ENCODE measurements at places on chromosomes 7 and 10.

GRCh38 chr7:155791836-155792235 lies 20.4 kb downstream of the SHH start:
- DNase-seq: no peak

DNA sequence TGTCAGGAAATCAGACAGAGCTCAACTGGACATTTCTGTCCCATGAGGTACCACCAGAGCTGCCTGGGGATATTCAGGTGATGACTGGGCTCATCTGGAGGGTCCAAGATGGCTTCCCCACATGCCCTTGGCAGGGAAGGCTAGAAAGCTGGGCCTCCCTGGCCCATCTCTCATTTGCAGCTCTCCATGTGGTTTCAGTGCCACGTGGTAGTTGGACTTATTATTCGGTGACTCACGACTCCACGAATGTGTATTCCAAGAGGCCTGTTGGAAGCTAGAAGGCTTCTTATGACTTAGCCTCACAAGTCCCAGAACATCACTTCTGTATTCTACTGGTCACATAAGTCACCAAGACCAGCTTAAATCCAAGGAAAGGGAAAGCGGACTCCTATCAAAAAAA lies 22.8 kb downstream of the NSMCE4A start:
- no peak for DNase-seq

DNA sequence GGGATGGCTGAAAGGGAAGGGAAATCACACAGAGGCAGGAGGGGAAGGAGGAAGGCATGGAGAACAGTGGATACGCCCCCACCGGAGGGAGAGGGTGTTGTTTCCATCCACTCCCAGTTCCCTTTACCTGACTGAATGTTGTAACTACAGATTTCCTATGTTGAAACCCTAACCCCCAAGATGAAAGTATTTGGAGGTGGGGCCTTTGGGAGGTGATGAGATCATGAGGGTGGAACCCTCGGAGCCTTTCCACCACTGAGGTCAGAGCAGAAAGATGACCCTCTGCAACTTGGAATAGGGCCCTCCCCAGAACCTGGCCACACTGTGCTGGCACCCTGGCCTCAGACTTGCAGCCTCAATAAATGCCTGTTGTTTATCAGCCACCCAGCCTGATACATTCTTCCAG lies 48.6 kb upstream of the CNPY1 start:
- no peak for DNase-seq

DNA sequence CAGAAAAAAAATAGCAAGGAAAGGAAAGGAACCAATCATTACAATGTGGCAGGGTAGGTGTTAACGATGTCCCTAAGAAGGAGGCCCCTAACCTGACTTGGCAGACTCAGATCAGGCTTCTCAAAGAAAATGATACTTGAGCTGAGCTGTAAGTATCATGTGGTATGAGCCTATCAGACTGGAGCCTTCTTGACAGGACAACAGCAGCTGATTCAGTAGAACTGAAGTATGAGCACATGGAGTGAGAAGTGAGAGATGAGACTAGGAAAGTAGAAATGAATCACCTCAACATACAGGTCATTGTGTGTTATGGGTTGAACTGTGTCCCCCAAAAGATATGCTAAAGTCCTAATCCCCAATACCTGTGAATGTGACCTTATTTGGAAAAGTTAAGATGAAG lies 66.3 kb downstream of the MTERF1 start:
- DNase-seq: no peak

DNA sequence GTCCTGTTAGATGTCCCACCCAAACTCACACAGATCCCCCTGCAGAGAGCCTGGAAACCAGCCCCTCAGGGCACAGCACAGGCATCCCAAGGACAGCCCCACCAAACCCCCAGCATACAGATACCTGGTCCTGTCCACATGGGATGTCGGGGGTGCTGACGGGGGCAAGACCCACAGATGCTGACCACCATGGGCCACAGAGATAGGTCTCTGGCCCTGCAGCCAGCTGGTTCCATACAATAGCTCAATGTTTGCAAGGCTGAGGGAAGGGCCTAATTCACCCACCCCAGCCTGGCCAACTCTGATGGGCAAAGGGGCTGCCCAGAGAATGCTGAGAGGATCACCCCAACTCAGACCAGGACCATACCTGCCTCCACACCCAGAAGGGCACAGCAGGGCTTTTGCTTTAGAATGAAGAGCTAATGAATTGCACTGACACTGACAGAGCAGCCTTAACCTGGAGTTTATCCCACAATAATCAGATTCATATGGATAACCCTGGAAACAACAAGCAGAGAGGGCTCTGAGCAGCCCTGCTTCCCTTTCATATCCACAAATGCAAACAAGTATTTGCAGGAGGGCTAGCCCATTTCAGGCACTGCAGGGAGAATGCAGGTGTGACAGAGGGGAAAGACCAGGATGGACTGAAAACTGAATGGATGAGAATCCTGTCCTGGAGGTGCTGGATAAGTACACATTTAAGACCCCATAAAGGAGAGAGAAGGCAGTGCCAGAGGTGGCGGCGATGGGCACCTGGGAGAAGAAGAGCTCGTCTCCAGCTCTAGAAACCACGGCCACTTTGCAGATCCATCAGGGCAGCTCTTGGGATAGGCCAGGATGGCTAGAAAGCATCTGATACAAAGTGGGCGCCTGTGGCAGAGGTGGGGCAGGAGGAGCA lies 126.7 kb downstream of the TNS3 start:
- no peak for DNase-seq

GRCh38 chr10:78757344-78757925 lies 311.3 kb upstream of the ZMIZ1 start:
- no peak for DNase-seq

DNA sequence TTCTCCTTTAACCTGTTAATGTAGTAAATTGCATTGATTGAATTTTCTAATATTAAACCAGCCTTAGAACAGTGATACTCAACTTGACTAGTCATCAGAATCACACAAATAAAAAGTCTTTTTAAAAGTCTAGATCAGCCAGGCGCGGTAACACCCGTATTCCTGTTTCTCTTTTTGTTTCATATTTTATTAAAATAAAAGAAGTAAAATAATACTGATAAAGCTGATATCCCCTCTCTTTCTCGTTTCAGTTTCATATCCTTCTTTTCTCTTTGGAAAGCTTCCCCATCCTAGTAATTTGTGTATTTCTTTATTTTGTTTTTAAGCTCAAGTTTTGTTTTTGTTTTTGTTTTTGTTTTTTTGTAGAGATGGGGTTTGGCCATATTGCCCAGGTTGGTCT lies 9.3 kb downstream of the SMO start:
- no peak for DNase-seq

DNA sequence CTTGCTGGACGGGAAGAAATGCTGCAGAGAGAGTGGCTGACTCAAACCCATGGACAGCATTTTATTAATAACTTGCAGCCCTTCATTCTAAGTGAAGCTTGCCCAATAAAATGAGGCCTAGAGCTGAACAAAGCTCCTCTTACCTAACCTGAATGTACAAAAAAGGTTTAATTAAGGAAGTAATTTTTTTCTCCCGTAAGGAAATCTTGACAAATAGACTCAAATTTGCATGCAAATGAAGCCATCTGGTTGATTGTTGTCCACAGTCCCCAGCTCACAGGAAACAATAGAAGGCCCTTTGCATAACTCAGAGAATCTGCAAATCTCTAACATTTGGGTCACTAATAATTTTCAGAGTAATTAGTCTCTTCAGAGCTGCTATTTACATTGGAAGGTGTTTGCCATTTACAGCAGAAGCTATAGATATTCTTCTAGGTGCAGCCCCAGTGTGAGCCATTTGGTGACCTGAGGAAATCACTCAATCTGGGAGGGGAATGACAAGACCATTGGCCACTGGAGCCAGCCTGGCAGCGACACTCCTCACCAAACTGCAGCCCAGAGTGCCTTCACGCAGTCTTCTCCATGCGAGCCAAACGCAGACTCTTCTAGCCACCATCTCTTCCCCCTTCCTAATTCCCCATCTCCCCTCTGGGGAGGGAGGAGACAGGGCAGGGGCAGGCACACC lies 483.0 kb upstream of the C7orf33 start:
- DNase-seq: no peak

DNA sequence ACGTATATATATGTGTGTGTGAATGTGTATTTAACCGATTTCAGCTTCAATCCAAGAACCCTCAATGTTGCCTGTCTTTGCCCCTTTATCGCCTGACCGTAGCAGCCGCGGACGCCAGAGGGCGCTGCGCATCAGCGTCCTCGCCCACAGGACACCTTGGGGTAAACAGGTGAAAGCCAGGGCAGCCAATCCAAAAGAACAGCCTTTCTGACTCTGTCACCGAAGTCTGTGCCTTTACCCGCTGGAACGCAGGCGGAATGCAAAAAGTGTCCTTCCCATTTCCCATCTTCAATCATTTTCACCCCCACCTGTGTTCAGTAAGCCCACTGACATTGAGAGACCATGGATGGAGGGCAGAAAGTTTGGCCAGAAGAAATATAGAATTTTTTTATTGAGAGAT lies 3.6 kb downstream of the NXPH1 start:
- DNase-seq: peak; percentile 24

DNA sequence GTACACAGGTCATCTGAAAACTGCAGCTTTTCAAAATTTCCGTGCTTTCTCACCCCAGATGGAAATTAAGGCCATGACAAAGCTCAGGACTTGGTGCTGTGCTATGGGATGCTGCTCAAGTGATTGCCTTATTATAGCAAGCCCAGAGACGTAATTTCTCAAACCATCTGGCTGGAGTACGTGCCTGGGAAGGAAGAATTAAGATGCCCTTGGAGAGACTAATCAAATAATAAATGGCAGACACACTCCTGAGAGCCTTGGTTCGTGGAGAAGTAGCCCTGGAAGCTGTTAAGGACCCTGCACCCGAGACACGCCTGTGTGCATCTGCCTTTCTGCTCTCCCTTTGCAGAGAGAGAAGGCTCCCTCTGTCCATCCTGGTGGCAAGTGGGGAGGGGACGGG lies 38.3 kb upstream of the PRLHR start:
- DNase-seq: no peak

GRCh38 chr7:6614953-6615722 lies at the start of gene ZNF853:
Gene ZNF853 (plus strand): TSS chr7:6615610. CDS start chr7:6616175, 565 bp downstream.
- DNase-seq: no peak

DNA sequence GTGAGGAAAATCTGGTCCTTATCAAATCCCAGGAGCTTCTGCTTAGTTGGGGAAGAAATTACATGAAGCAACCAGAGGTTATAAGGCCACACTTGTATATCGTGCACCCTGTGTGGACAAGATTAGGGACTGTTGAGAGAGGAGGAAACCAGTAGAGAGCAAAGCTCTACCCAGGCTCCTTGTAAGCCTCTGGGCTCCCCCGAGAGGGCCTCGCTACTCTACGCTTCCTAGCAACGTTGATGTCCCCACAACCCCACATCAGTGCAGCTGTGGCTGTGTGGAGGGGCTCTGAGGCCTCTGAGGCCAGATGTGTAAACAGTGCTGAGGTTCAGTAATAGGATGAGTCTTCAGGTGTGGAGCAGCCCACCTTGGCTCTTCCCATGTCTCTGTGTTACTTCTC lies 16.0 kb downstream of the HIF1AN start:
- no peak for DNase-seq

DNA sequence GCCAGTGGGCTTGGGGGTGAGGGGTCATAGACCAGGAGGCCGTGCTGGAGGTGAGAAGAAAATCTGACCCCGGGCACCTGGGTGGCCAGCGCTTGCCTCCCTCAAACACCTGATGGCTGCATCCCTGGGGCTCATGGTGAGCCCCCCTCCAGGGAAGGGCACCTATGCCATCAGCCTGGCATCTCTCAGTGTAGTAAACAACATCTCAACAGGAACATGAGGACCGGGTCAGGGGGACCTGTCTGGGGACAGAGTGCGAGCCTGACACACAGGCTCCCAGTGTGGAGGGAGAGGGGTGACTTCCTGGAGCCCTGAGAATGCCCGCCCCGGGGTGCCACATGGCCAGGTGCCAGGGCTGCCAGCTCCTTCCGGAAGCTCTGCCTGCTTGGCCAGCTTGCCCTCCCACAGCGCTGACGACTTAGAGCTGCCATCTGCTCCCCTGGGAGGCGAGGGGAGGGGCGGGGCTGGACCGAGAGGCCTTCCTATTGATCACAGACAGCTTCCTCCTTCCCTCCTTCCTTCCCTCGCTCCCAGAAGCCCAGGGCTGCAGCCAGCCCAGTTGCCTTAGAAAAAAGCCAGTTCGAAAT lies 12.3 kb downstream of the STX1A start:
- DNase-seq: no peak

DNA sequence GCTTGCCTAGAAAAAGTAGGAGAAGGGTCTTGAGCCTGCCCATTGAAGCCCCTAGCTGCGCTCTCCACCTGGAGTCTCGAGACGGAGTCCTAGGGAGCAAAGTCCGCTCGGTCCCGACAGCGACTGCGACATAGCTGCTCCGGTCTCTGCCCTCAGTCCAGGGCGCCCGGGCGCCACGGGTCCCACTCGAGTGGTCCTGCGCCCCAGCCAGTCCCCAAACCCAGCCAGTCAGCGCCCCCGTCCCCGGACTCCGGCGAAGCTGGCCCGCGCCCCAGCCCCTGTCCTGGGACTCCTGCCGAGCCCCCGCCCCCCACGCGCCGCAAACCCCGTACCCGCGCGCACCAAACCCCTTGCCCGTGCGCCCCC lies 490 bp downstream of the TNS3 start:
- DNase-seq: no peak

GRCh38 chr10:71761541-71762113 lies 11.7 kb downstream of the VSIR start:
- DNase-seq: no peak

GRCh38 chr10:43863270-43863669 lies 214.6 kb upstream of the ZNF32 start:
- DNase-seq: no peak

DNA sequence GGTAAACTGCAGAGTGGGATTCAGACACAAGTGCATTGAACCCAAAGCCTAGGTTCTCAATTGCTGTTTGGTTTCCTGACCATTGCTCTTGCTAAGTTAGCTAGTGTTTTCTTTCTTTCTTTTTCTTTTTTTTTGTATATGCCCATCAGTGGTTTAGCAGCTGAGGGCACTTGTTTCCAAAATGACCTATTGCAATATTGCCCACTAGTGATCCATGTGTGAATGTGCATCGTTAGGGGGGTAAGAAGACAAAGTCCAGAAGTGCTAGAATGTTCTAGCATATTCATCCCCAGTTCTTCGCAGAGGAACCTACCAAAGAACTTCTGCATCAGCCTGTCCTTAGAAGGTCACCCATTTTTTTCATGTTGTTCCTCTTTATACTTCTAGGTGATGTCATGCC lies 252.8 kb upstream of the GPR26 start:
- DNase-seq: no peak

GRCh38 chr10:49632406-49633317 lies 18.8 kb downstream of the CHAT start:
- no peak for DNase-seq

GRCh38 chr10:113538151-113538550 lies 14.7 kb upstream of the HABP2 start:
- DNase-seq: no peak

DNA sequence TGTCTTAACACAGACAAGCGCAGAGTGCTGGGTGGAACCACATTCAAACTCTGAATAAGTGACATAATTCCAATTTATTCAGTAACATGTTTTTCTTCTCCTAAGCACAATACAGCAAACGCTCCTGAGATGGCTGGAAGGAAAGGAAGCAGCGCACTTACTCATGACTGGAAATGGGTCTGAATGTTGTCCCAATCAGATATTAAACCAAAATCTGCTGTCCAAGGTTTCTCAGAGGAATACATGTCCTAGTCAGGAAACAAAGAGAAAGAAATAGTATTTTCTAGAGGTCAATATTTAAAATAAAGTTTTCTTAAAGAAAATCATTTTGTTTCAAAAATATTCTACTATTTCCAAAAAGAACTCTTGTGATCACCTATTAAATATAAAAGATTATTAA lies 14.0 kb downstream of the USP6NL start:
- DNase-seq: no peak

GRCh38 chr7:94675356-94675755 lies 19.4 kb upstream of the SGCE start:
- DNase-seq: no peak
